ENCODE measurements at places on chromosomes 6 and 20. TPM values are rescaled to one million over a fixed set of nuclear protein-coding genes. Genes with fewer than 3 reads are reported as not detected.
A peak's percentile ranks its signal among the peaks of the same experiment; 100 is the strongest.

GRCh38 chr6:85408039-85408438 is 41.8 kb upstream of the NT5E start:
- DNase-seq, result no peak

- DNase-seq, result no peak
These were observed 4.4 kb upstream of the LAMA4 start for GRCh38 chr6:112258642-112259336.

DNA sequence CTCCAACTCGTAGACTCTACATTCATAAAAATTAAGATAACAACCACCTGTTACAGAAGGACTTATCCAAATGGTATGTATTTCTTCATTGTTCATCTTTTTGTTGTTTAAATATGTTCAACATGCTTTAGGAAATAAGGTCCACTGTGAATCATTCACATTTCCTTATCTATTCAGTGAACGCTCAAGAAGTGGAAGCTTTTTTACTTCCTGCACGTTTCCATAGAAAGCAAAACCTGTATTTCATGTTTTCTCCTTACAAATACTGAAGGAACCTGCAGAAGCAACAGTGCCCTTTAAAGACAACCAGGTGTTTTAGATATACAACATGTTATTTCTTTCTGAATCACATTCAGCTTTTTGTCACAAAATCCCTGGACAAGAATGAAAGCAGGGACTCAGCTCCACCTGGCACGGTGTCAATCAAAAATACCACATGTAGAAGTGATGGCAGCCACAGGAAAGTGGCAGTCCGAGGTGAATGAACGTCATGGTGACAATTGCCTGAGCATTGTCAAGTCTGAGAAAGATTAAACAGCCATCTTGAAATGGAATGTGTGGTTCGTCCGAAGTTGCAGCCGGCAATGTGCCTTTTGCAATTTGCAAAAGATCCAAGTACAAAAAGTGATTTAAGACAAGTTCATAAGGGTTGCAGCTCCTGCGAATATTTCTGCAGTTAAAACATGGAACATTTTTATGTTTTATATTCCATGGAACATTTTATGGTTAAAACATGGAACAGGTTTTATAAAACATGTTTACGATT is 66.7 kb upstream of the RIPOR2 start:
- DNase-seq, result peak; percentile 27

UNC5CL gene
- 1.1 TPM for total RNA-seq
